ENCODE measurements at places on chromosomes 1 and 21. TPM values are rescaled to one million over a fixed set of nuclear protein-coding genes. Genes with fewer than 3 reads are reported as not detected.

The FAM72D gene
- total RNA-seq, result not detected

The PROX1 gene
- total RNA-seq, result 5.7 TPM

The LRRC8B gene
- 11.3 TPM for total RNA-seq

The TNNI3K gene
- total RNA-seq, result 8.6 TPM

- DNase-seq, result no peak
These were observed 2029.3 kb downstream of the MRPL39 start for GRCh38 chr21:23578027-23578426.

DNA sequence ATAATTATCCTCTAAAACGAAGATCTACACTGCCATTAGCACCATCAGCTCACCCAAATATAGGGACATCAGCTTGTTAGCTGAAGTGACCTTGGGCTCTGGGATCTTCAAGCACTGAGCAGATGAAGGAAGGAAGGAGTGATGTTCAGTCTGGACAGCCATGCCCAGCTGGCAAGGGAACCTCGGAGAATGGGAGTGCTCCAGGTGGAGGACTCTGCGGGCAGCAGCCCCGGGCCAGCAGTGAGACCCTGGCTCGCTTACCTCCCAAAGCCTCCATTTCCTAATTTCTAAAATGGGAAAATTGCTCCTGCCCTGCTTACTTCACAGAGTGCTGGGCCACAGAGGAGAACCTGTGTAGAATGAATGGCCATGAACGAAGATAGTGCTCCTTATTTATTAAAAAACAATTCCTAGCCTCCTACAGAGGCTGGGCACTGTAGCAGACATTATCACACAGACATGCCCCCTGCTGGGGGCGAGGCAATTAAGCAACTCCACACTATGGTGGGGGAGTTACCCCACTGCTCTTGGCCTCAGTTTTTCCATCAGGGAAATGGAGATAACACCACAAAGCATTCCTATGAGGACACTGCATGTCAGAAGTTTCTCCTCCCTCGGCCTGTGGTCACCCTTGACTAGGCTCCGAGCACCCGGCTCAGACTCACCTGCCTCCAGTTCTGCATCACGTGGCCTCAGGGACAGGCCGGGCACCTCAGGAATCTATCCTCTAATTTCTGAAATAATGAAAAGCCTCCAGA is 117.6 kb downstream of the KCNN3 start:
- no peak for DNase-seq

DNA sequence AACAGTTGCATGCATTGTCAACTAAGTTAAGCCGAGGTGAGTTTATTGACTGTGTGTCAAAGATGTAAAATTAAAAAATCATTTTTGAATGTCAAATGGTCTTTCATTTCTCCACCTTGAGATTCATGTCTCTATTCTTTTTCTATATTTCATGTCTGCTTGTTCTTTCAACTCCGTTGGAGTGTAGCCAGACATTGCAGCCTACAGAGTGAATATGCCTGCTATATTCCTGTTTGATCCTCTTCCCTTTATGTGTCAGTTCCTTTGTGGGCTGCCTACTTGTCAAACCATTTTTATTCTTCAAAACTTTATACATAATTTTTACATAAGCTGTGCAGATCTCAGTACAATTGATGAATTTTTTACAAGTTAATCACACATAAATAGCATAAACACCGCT is 1325.8 kb upstream of the PRMT6 start:
- DNase-seq, result no peak
